Stimulated activated naive CD4-positive, alpha-beta T cell treated with Interleukin-2 at 50 U/mL for 16 hours (primary cell): ENCODE measurements at places on chromosomes 4 and X.

DNA sequence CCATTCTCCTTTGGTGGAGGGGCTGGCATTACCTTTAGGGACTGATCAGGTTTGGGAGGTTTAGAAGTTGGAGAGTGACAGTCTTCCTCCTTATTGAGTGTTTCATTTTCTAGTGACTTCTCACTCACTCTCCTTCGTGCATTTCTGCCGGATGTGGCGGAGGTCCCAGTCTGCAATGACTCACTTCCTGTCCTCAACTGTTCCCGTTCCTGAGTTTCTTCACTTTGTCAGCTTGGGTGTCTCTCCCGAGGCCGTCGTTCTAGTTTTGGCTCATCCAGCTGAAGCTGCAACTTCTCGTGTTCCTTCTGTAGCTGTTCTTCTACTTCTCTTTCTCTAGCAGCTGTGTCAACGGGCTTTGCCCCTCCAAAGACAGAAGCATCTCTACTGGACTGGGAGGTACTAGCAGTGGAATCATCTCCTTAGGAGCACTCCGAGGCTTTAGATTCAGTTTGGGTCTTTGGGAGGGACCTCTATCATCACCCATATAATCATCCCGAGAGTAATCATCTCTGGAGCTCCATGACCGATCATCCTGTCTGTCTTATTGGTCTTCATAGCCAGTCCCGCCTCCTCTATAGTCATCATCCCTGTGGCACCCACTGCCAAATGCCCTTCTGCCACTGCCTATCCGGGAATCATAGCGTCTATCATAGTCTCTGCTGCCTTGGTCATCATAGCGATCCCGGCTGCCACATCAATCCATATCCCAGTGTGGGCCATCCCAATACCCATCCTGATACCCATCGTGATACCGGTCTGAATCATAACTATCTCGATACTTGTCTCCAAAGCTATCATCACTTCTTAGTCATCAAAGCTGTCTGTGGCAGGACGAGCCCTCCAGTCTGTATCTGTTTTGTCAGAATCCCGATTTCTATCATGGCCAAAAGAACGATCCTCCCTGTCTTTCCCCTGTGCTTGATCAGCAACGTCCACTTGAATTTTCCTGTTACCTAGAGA is 35.3 kb upstream of the VSIG4 start:
- peak; percentile 8 for DNase-seq

- DNase-seq: no peak
Measured at GRCh38 chr4:138256608-138257007, 14.5 kb upstream of the SLC7A11 start.

GRCh38 chrX:129360175-129360574 is 163.1 kb downstream of the SMARCA1 start:
- no peak for DNase-seq

DNA sequence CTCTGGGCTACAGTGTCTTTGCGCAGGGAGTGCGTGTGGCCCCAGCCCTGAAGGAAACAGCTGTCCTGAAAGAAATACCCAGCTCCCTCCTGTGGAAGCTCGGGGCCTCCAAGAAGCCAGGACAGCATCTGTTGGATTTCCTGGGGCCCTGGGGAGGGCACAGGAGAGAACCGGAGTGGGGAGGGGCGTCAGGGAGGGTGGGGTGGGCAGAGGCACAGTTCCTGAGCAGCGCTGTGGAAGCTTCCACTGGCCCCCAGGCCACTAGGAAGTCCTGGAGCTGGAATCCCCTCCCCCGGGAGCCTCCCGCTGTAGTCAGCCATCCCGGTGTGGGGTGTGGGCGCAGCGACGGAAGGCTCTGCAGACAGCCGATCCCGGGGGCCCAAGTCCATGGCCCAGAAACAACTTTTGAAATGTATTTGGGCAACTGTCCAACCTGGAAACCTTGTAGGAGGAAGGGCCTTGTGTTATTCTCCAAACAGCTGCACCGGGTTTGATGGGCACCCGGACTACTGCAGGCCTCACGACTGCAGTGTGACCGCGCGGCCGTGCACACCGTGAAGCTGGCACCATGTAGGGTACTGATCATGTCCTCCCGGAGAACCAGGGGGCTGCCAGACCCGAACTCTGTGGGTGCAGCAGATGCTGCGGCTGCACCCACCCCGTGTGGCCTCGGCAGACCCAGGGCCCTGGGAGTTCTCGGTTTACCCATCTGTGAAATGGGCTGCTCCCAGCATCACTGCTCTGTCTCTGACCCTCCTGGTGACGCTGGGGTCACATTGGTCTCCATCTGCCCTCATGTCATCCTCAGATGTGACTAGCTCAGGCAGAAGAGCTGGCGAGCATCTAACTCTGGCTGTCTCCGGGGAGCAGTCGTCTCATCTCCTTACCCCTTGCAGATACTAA is 68.5 kb upstream of the HMX1 start:
- no peak for DNase-seq

- no peak for DNase-seq
Measured at GRCh38 chr4:113591982-113592381, 169.6 kb downstream of the CAMK2D start.

DNA sequence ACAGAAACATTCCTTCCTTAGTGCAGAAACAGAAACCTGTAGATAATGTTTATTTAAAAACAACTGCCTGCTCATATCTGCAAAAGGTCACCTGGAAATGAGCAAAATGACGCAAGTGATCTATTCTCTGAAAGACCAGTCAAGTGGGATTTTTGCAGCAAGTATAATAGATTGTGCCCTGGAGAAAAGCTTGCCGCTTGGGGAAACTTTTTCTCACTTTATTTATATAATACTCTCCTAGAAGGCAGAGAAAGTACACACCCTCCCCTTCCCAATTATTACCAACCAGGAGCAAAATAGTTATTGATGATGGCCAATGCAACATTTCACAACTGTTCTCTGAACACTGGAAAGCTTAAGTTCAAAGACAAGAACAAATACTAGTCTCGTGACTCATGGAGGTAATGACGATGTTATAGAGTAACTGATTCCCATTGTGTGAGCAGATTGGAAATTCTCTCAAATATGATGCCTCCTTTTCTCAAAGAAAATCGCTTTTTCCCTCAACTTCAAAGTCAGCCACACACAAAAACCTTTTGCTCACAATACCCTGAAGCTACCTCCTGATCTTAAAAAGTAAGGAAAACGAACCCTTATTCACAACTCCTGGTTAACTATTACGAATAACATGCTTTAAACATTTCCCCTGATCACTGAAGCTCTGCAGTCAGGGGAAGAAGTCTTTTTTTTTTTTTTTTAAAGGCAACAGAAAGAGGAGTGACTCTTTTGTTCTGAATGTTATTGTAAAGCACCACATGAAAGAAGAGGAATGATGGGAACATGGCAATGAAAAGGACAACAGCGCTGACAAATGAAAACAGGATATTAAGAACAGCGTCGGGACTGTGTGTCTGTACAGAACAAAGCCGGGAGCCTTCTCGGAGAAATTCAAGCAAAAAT is 41.0 kb downstream of the MID1 start:
- DNase-seq: no peak

DNA sequence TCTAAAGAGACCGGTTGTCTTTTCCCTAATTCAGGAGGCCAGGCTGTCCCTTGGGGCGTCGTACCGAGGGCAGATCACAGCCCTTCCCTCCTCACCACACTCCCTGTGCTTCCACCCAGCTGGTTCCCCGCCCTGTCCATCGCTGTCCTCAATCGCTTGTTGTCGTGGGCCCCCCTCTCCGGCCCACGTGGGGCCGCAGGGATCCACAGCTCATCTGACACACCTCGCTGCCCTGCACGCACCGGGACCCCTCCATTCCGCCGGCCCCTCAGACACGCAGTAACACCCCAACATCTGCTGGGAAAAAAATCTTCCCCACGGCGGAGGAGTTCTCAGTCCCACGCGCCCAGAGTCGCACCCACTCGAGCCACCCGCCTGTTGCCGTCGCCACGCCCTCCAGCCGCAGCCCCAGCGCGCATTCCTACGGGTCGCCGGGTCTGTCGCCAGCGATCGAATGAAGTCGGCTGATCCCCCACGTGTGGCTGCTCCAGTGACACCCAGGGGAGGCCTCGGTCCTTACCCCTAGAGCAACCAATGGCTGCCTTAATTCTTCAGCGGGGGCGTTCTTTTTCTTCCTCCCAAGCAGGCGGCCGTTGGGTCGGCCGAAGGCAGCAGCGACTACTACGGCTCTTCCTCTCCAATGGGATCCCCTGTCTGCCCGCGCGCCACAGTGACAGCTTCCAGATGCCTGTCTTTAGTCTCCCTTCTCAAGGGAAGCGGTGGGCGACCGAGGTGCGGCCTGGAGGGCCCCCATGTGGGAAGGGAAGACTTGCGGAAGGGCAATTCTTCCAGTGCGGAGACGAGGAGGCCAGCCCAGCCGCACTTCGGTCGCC is 893 bp upstream of the SEPTIN11 start:
- DNase-seq: peak; percentile 72

DNA sequence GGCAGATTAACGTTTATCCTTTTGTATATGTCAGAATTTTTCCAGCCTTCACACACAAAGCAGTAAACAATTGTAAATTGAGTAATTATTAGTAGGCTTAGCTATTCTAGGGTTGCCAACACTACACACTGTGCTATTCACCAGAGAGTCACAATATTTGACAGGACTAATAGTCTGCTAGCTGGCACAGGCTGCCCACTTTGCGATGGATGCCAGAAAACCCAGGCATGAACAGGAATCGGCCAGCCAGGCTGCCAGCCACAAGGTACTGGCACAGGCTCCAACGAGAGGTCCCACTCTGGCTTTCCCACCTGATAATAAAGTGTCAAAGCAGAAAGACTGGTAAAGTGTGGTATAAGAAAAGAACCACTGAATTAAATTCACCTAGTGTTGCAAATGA is 94.8 kb downstream of the TET2 start:
- DNase-seq: no peak

GRCh38 chr4:156194896-156195295 is 241.2 kb upstream of the CTSO start:
- DNase-seq: no peak

- no peak for DNase-seq
Measured at GRCh38 chr4:3851881-3852280, 85.7 kb downstream of the ADRA2C start.

- DNase-seq: no peak
Measured at GRCh38 chr4:84470204-84470785, 28.8 kb downstream of the NKX6-1 start.

DNA sequence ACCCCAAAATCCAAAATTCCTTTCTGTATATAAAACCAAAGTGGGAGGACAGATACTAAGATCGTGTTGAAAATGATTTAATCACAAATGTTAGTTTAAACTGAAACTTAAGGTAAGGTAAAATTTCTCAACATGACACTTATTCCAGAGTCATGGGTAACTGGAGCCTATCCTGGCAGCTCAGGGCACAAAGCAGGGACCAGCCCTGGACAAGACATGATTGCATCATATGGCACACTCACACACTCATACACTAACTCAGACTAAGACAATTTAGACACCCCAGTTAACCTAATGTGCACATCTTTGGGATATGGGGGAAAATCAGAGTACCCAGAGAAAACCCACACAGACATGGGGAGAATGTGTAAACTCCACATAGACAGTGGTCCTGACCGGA is 244.1 kb upstream of the TEX13A start:
- DNase-seq: no peak

DNA sequence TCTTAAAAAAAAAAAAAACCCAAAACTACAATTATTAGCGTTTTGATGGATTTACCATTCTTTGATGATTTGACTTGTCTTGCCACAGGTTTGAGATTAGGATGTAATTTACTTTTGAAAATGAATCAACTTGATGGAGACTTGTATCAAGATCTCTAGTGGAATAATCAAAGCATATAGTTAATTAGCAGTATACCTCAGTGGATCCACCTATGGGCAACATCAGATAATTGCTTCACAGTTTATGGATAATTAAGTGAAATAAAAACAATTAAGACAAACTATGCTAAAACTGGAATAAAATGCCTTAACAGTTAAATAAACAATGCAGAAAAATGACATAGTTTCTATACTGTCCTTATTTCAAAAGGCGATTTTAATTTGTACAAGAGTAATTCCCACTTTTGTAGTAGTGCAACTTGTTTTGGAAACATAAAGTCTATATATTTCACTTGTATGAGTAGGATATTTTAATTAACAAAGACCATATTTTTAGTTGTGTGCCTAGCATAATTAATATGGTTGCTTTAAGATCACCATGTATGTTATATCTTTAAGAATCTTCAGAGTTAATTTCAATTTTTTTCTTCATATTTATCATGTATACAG is 4.2 kb downstream of the CPEB2 start:
- DNase-seq: no peak

GRCh38 chr4:131304686-131305085 is 1844.4 kb upstream of the PCDH10 start:
- DNase-seq: no peak

DNA sequence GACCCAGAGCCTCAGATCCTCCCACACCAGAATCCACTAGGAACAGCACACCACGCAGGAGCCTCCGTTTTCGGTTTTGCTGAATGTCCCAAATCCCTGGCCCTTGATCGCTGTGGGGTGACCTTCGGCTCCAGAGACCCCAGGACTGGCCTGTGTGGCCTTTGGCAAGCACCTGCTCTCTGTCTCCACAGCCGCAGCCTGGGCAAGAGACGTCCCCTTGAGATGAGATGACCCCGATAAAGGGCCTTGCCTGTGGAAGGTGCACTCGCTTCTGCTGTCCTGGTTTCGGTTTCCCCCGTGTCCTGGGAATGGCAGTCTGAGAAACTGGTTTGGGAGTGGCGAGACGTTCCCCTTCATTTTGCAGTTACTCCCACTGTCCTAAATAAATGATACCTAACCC is 9.6 kb downstream of the PSAPL1 start:
- DNase-seq: no peak

DNA sequence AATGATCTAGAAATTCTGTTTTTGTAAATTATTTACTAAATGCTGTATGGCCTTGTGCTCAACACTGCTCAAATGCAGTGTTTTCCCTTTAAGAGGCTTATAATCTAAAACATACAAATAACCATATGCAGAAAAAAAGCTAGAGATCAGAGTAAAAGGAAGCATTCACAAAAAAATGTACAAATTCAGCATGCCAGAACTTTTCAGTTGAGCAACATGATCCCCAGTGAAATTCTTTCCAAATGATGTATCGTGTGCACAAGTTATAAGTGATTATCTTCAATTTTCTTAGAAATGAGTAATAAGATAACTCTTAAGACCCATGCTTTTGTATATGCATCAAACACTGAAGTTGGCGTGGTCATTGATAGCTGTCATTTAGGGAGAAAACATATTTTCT is 5.0 kb downstream of the GPC3 start:
- DNase-seq: no peak

DNA sequence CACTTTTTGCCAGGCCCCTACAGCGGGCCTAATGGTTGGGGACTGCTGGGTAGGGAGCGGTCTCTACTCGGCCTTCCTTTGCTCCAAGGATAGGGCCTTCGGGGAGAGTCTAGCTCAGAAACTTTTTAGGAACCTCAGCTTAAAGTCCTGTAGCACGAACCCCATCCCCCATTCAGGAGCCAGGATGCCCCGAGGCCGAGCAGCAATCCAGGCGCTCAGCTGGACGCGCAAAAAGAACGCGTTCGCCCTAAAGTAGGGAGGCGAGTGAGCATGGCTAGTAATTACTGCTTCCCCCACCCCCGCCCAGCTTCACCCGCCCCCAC is 9.7 kb downstream of the POU4F2 start:
- DNase-seq: no peak
